Activated T-helper 17 cell treated with anti-CD3 and anti-CD28 coated beads, Interleukin-2, amount 50 U/mL, for 72 hours (primary cell): ENCODE measurements at places on chromosomes 7 and 10. TPM values are rescaled to one million over a fixed set of nuclear protein-coding genes. Genes with fewer than 3 reads are reported as not detected.
A peak's percentile ranks its signal among the peaks of the same experiment; 100 is the strongest.

- no peak for ATAC-seq
These were observed 11.3 kb downstream of the AGK start for GRCh38 chr7:141562543-141562942.

DNA sequence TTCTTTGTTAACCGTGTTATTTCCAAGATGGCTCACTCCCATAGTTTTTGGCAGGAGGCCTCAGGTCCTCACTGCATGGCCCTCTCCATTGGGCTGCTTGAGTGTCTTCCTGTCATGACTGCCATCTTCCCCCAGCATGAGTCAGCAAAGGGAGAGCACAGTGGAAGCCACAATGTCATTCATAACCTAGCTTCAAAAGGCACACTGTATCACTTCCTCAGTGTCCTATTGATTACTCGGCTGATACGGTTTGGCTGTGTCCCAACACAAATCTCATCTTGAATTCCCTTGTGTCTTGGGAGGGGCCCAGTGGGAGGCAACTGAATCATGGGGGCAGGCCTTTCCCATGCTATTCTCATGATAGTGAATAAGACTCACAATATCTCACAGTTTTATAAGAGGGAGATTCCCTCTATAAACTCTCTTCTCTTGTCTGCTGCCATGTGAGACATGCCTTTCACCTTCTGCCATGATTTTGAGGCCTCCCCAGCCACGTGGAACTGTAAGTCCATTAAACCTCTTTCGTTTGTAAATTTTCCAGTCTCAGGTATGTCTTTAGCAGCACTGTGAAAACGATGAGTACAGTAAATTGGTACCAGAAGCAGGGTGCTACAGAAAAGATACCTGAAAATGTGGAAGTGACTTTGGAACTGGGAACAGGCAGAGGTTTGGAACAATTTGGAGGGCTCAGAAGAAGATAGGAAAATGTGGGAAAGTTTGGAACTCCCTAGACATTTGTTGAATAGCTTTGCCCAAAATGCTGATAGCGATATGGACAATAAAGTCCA, 106.5 kb downstream of the PRLHR start:
- ATAC-seq: peak; percentile 46

- no peak for ATAC-seq
These were observed 51.5 kb downstream of the ADAM12 start for GRCh38 chr10:126336801-126337200.

GRCh38 chr7:32039000-32039756, 31.0 kb downstream of the PDE1C start:
- no peak for ATAC-seq

The ACTL6B gene
- not detected for total RNA-seq

GRCh38 chr10:17037910-17038309, 91.7 kb downstream of the CUBN start:
- no peak for ATAC-seq

DNA sequence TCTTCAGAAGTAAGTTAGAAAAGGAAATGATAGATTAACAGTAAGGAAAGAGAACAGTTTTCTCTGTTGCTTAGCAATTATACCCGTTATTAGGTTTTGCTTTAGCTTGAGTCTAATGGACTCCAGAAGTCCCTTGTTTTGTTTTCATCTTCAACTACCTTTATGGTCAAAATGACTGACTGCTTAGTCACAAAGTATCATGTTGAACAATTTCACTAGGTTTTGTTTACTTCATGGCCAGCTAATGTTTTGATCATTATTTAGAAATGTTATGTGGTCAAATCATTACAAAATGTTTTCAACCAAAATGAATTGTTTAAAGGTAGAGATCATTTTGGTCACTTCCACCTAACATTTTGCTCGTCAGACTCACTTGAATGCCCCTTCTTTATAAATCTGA, 1.9 kb downstream of the UBN2 start:
- no peak for ATAC-seq

The OPN4 gene
- not detected for total RNA-seq

The ELN gene
- not detected for total RNA-seq

The CTNNA3 gene
- total RNA-seq: not detected
